ENCODE measurements at places on chromosomes 2 and 18. TPM values are rescaled to one million over a fixed set of nuclear protein-coding genes. Genes with fewer than 3 reads are reported as not detected.

DNA sequence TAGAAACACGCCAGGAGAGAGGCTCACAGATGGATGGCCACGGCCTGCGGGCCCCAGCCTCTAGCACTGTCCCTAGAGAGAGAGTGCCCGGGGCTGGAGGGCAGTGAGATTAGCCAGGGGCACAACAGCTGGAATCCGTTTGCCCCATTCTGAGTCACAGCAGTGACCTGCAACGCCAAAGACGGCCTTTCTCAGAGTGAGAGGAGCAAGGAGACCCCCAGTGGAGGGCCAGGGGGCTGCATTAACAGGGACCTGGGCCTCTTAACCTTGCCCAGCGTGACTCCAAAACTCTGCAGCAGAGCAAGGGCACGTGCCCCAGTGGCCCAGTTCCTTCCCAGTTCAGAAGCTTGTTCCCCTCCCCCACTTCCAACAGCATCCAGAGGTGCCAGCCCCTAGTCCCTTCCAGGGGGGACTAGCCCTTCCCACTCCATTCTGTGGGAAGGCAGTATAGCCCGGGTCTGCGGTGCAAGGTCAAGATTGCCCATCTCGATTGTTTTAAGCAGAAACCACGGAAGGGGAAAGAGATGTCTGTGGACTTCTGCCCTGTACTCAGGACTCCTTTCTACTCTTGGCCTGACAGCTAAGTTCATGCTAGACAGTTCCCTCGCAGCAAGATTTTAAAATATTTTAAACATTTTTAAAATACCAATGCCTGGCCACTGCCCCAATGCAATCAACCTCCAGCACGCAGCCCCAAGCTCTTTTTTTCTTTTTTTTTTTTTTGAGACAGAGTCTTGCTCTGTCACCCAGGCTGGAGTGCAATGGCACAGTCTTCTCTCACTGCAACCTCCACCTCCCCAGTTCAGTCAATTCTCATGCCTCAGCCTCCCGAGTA is 50.9 kb upstream of the BIN1 start:
- no peaks in the 10 kb centered on the region for H3K36me3 ChIP-seq
- peak overlapping the region; percentile 88 for H3K27ac ChIP-seq
- peaks cover 13% of the 10 kb centered on the region for H3K4me1 ChIP-seq

DNA sequence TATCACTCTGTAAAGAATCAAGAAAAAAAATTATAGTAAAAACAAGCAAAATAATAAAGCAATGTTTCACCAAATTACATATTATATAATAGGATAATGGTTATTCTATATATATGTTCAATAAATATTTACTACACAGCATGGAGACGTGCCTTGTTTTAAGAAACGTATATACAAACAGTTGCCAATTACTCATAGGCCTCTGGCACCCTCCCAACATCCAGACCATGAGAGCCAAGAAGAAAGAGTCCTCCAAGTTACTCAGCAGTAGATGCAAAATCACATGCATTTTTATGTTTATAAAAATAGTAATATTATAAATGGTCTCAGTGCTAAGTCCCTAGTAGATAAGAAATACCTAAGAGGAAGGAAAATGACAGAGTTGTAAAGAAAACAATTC is 64.8 kb downstream of the REV1 start:
- no peak for DNase-seq
- no peak overlapping the region for H3K4me3 ChIP-seq
- no peaks in the 10 kb centered on the region for H3K36me3 ChIP-seq
- H3K27ac ChIP-seq, result no peak overlapping the region

GRCh38 chr18:5997361-5997760 is 102.0 kb upstream of the TMEM200C start:
- H3K27ac ChIP-seq, result no peak overlapping the region
- H3K36me3 ChIP-seq, result no peaks in the 10 kb centered on the region
- no peak for DNase-seq
- H3K27me3 ChIP-seq, result no peaks in the 10 kb centered on the region
- no peaks in the 10 kb centered on the region for H3K4me1 ChIP-seq
- no peak overlapping the region for H3K4me3 ChIP-seq

DNA sequence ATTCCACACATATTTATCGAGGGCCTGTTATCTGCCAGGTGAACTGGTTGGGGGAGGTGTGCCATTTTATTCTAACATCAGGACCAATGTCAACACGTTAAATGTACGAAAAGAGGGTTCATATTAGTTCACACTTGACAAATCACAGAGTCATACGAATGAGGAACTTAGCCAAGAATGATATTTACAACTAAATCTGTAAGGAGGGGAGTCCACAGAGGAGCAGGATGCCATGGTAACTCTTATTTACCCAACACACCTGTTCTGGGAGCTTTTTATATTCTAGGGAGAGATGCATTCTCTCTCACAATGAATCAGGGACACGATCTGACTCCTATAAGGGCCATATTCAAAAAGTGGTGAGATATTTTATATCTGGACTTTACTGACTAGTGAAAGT is 144.1 kb downstream of the CDC42EP3 start:
- no peaks in the 10 kb centered on the region for H3K27me3 ChIP-seq
- H3K4me1 ChIP-seq, result no peaks in the 10 kb centered on the region
- H3K27ac ChIP-seq, result no peak overlapping the region
- no peak overlapping the region for H3K4me3 ChIP-seq

- no peaks in the 10 kb centered on the region for H3K36me3 ChIP-seq
- H3K27ac ChIP-seq, result no peak overlapping the region
- no peaks in the 10 kb centered on the region for H3K27me3 ChIP-seq
- H3K4me3 ChIP-seq, result no peak overlapping the region
These were observed 65.2 kb upstream of the MGAT4A start for GRCh38 chr2:98795891-98796676.

DNA sequence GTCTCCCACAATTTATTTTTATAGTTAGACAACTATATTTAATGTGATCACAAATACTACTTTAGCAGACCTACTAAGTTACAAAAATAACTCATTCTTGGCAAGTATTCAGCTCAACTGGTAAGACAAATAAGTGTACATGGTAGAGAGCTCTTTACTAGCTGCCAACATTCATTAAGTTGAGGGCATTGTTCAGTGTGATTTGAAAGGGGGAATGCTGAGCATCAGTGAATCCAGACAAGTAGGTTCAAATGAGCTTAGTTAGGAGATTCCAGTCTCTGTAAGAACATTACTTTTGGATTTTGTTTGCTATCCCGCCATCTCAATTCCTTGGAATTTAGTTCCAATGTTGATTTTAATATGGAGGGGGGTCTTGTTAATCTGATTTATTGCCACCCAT is 187.3 kb upstream of the LYPD1 start:
- no peaks in the 10 kb centered on the region for H3K36me3 ChIP-seq
- H3K27me3 ChIP-seq, result no peaks in the 10 kb centered on the region
- H3K27ac ChIP-seq, result no peak overlapping the region
- H3K4me3 ChIP-seq, result no peak overlapping the region
- no peaks in the 10 kb centered on the region for H3K4me1 ChIP-seq

GRCh38 chr18:78237864-78238263 is 741.8 kb upstream of the SALL3 start:
- H3K4me3 ChIP-seq, result no peak overlapping the region
- H3K27me3 ChIP-seq, result no peaks in the 10 kb centered on the region
- H3K36me3 ChIP-seq, result no peaks in the 10 kb centered on the region
- H3K4me1 ChIP-seq, result peaks cover 1% of the 10 kb centered on the region
- no peak for DNase-seq
- H3K27ac ChIP-seq, result no peak overlapping the region

GRCh38 chr2:220096406-220096805 is 469.0 kb downstream of the SLC4A3 start:
- no peaks in the 10 kb centered on the region for H3K36me3 ChIP-seq
- DNase-seq, result no peak
- no peaks in the 10 kb centered on the region for H3K4me1 ChIP-seq
- H3K4me3 ChIP-seq, result no peak overlapping the region
- no peaks in the 10 kb centered on the region for H3K27me3 ChIP-seq

DNA sequence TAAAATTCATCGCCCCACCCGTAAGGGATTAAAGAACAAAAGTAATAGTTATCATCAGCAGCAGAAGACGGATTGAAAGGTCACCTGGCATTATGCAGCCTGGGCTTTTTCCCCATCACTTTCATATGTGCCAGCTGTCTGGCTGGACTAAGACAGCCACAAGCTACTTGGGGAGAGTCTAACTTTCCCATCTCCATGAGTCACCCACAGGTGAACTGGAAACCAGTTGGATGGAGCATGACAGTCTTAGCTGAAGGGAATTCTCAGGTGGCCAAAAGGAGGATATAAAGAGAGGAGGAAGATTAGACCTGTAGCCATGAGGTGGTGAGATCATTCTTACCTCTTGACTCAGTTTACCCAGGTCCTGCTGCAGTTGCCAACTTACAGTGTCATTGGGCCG is 7.0 kb upstream of the FAM178B start:
- no peaks in the 10 kb centered on the region for H3K4me1 ChIP-seq
- DNase-seq, result no peak
- no peaks in the 10 kb centered on the region for H3K36me3 ChIP-seq
- no peak overlapping the region for H3K27ac ChIP-seq

GRCh38 chr2:102266204-102266603 is 45.2 kb upstream of the IL1RL1 start:
- no peaks in the 10 kb centered on the region for H3K27me3 ChIP-seq
- H3K4me1 ChIP-seq, result no peaks in the 10 kb centered on the region
- H3K36me3 ChIP-seq, result no peaks in the 10 kb centered on the region
- H3K4me3 ChIP-seq, result no peak overlapping the region
- H3K27ac ChIP-seq, result no peak overlapping the region
- no peak for DNase-seq

The DSG4 gene
- not detected for total RNA-seq

The GALNT3 gene
- not detected for total RNA-seq

DNA sequence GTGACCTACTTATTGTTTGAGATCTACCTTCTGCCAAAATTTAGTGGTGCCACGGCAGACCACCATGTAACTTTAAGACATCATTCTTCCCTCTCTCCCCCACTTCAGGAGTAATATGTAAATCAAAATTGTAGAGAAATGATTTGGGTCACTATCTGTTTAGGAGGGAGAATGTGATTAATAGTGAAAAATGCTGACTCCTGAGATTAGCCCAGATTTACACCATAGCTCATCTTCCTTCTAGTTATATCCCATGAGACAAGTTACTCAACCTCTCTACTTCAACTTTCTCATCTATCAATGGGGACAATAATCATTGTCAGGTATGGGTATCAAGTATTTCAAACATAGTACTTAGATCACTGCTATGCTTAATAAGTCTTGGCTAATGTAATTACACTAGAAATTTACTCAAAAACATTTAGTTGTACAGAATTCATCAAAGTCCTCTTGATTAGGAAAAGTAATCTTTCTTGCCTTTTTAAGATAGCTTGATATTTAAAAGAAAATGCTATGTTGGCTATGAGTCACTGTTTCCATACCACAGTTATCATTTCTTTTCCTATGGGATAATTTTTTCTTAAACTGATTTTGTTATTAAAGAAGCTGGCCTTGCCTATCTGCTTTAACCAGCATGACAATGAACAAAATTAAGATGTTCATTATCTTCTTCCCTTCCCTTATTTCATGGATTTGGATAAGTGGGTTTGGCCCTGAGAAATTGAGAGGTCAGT is 1038.9 kb upstream of the ZEB2 start:
- no peak overlapping the region for H3K27ac ChIP-seq
- H3K27me3 ChIP-seq, result no peaks in the 10 kb centered on the region
- DNase-seq, result no peak
- H3K36me3 ChIP-seq, result no peaks in the 10 kb centered on the region

- no peak for DNase-seq
- no peak overlapping the region for H3K4me3 ChIP-seq
- no peaks in the 10 kb centered on the region for H3K36me3 ChIP-seq
- no peaks in the 10 kb centered on the region for H3K27me3 ChIP-seq
- H3K4me1 ChIP-seq, result no peaks in the 10 kb centered on the region
These were observed 15.6 kb downstream of the SUCLG1 start for GRCh38 chr2:84443477-84443876.
